Glomerular endothelial cell (primary cell): ENCODE measurements at places on chromosomes 5 and 9. TPM values are rescaled to one million over a fixed set of nuclear protein-coding genes. Genes with fewer than 3 reads are reported as not detected.

DNA sequence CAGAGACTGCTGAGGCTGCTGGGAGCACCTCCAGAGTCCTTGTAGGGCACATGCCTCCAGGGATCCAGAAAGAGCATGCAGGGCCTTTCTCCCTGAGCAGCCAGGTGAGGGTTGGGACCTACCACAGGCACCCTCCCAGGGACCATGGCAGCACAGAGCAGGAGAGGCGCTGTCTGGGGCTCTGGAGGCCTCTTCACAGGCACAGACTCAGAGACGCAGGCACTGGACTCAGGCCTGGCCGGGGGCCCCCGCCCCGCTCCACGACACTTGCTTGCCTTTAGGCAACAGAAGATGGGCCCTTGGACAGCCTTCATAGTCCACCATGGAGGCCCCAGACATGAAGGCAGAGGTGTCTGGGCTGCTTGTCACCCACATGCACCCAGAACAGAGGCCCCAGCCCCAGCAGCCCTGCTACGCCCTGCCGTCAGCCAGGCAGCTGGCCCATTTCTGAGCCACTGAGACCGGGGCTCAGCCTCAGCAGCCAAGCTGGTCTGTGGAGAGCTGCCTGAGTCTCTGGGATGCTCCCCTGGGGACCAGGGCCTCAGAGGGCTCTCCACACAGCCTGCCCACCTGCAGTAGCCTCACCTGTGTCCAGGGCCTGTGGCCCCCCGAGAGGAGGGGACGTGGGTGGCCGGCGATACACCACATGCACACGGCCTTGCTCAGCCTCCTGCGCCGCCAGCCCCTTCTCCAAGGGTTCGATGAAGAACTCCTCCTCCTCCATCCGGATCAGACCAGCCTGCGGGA is 72.8 kb downstream of the ADAMTS2 start:
- no peak for DNase-seq

TRIP13 gene
- total RNA-seq: 15.8 and 31.8 TPM in 2 replicates

DNA sequence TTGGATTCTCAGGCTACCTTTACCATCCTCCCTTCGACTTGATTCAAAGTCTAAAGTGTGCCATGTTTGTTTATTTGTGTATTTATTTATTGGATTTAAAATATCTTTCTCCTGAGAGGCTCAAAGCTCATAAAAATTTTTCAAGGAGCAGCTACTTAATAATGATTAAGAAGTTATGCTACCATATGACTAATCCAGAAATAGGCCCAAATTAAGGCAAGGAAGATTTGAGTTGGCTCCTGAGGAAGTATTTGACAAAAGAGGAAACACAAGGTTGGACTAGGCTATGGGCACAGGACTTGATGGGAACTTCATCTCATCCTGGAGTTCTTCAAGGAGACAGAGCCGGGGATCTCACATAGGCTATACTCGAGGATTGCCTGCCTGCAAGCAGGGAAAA is 22.4 kb upstream of the PPP2CA start:
- no peak for DNase-seq

DNA sequence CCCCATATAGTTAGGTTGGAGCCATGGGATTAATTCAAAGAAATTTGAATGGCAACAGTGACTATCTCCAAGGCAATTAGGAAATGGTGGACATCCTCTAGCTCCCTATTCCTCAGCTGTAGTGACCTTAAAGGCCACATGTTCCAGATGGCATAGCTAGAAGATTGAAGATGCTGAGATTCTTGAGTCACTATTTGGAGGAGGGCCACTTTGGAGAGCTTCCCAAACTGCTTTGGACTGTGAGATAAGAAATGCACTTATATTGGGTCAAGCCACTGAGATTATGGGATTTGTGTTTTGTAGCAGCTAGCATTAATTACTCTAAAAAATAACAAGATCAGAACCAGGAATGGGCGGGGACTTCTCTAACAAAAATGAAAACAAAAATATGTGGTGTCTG is 636.2 kb upstream of the CCNG1 start:
- no peak for DNase-seq

KCNN2 gene
- 7.5 and 8.0 TPM in 2 replicates for total RNA-seq

- DNase-seq: no peak
Measured at GRCh38 chr9:94933511-94933828, 207.0 kb downstream of the AOPEP start.

KLF4 gene
- total RNA-seq: 3.5 and 10.3 TPM in 2 replicates

LRRC19 gene
- total RNA-seq: not detected in 2 replicates

CORO2A gene
- total RNA-seq: 0.29 and 0.64 TPM in 2 replicates

DNA sequence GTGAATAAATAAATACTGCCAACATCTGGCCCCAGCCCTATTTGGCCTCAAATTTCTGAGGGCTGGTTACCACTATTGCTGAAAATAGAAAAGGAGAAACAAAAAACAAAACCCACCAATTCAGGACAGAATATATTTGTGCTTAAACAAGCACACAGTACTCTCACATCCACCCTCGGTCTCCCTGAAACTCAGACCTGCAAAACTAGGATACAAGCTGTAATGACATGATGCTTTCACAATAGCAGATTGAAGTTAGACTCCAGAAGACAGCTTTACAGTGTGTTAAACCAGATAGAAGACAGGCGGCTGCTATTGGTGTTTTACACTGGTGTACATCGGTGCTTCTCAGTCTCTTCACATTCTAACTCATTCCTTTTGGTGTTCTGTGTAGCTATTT is 214.9 kb upstream of the DMRT1 start:
- no peak for DNase-seq

DNA sequence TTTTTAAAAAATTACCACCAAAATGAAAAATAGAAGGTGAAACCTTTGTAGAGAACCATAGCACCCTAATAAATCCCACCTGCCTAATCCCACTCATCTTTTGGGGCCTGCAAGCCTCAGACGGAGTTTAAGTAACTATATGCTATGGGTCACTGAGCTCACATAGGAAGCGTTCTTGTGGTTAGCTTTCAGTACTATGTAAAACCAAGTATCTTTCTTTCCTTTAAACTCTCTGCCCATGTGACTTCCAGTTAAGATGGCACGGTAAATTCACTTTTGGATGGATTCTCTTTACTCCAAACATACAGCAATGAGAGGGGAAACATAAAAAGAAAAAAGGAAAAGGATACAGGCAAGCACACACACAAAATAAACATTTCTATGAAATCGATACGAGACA is 50.9 kb downstream of the FANCC start:
- no peak for DNase-seq

DNA sequence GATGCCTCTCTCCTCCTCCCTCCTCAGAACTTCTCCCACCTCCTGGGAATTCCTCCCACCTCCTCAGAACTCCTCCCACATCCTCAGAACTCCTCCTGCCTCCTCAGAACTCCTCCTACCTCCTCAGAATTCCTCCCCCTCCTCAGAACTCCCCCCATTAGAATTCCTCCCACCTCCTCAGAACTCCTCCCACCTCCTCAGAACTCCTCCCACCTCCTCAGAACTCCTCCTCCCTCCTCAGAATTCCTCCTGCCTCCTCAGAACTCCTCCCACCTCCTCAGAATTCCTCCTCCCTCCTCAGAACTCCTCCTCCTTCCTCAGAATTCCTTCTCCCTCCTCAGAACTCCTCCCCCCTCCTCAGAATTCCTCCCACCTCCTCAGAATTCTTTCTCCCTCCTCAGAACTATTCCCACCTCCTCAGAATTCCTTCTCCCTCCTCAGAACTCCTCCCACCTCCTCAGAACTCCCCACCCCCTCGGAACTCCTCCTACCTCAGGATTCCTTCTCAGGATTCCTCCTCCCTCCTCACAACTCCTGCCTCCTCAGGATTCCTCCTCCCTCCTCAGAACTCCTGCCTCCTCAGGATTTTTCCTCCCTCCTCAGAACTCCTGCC is 23.9 kb downstream of the SLC46A2 start:
- DNase-seq: no peak

DNA sequence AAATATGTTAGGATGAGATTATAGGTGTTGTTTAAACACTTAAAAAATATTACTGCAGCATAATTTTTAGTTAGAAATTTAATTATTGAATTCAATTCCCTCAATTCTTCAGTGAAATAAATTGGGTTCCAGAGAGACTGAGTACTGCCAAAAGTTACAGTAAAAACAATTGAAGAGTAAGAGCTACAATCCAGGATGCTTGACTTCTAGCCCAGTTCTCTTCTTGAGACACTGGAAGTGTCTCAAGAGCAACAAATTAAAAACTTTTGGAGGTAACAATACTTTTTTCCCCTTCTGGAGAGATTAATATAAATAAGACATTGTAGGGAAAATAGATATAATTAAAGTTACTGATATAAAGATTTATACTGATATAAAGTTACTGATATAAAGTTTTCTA is 8.3 kb downstream of the ITGA1 start:
- no peak for DNase-seq

SERF1A gene
- total RNA-seq: 1.2 and 9.4 TPM in 2 replicates

GRCh38 chr5:141992349-141992963 is 20.4 kb downstream of the GNPDA1 start:
- peak; percentile 50 for DNase-seq

INSL6 gene
- not detected in 2 replicates for total RNA-seq

DNA sequence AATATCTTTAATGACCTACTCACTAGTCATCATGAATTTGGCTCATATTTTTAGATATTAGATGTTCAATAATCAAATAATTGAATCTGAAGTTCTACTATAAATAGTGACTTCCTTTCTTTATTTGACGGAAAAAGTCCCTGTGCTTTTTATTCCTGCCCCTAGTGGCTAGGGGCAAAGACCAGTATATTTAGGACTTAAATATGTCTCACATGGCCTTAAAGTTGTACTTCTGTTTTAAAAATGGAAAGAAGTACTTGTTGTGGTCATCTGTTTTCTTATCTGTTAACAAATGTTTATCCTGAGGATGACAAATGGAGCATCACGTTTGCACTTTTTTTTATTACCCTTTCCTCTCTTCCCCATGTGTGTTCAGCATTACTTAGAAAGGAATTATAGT is 89.2 kb upstream of the GRHPR start:
- DNase-seq: no peak

- DNase-seq: no peak
Measured at GRCh38 chr5:54360925-54361662, 50.7 kb upstream of the ARL15 start.

GRCh38 chr5:133612249-133612860 is at the start of gene FSTL4:
FSTL4 (minus strand) TSS chr5:133612541.
- no peak for DNase-seq

MGAT1 gene
- total RNA-seq: 134 and 183 TPM in 2 replicates

DNA sequence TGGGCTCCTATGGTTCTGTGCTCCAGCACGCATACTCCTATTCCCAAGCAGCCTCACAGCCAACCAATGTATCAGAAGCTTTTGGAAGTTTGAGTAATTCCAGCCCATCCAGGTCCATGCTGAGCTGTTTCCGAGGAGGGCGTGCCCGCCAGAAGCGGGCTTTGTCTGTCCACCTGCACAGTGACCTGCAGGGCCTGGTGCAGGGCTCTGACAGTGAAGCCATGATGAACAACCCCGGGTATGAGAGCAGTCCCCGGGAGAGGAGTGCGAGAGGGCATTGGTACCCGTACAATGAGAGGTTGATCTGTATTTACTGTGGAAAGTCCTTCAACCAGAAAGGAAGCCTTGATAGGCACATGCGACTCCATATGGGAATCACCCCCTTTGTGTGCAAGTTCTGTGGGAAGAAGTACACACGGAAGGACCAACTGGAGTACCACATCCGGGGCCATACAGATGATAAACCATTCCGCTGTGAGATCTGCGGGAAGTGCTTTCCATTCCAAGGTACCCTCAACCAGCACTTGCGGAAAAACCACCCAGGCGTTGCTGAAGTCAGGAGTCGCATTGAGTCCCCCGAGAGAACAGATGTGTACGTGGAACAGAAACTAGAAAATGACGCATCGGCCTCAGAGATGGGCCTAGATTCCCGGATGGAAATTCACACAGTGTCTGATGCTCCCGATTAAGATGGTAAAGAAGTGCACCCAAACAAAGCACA is 19.9 kb downstream of the ZBTB34 start:
- no peak for DNase-seq

GRCh38 chr5:140249536-140249935 is 53.4 kb downstream of the PFDN1 start:
- no peak for DNase-seq

DNA sequence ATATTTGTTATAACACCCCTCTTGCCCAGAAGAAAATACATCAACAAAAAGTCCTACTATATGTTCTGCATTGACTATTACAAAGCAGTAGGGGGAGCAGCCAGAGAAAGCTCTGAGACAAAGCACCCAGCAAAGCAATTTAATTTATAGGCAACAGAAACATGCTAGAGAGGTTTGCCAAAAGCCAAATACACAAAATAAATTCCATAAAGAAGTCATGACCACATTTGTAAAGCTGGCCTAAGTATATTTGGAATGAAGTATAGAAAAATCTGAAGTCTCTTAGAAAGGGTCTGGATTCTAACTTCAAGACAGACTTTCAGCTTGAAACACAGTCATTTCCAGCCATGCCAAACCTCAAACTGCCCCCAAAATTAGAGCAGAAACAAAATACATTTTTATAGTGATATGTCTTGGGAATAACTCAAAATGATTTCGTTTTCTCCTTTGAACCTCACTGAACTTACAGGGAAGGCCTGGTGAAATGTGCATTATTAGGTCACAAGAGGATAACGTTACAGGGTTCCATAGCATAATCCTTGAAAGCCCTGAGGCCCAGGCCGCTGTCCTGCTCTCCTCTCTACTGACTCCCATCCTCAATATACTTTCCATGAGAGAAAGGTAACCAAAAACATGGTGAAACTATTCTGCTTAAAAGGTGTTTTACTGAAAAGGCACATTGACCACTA is 451.8 kb downstream of the RAB3C start:
- DNase-seq: no peak

KCNIP1 gene
- total RNA-seq: 0.76 and 1.7 TPM in 2 replicates

SLC25A2 gene
- total RNA-seq: 0.76 TPM in 1 of 2 replicates, not detected in the other

- no peak for DNase-seq
Measured at GRCh38 chr5:150781706-150782614, 3.4 kb downstream of the SMIM3 start.

GRCh38 chr9:121781701-121782464 is 130.4 kb downstream of the DAB2IP start:
- DNase-seq: no peak

GRCh38 chr9:100281676-100282387 is 70.9 kb downstream of the TEX10 start:
- DNase-seq: no peak

GRCh38 chr9:88742483-88742882 is 207.5 kb downstream of the NXNL2 start:
- DNase-seq: no peak

- no peak for DNase-seq
Measured at GRCh38 chr5:100787648-100788047, 115.4 kb downstream of the ST8SIA4 start.

PRLR gene
- total RNA-seq: not detected in 2 replicates

ASPN gene
- not detected in 2 replicates for total RNA-seq

WNT8A gene
- not detected in 2 replicates for total RNA-seq

DNA sequence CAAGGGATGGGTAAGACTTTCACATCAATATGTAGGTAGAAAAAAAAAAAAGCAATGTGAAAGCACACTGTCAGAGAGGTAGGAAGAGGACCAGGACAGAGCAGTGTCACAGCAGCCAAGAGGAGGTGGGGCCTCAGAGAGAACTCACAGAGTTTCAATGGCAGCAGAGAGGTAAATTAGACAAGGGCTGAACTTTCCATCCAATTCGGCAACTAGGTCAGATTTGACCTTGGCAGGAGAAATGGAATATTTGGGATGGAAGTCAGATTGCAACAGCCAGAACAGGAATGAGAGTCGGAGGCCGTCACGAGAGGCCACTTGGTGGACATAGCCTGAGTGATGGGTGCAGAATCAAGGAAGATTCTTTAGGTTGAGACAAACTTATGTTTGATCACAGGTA is 57.7 kb downstream of the ENC1 start:
- no peak for DNase-seq

- DNase-seq: no peak
Measured at GRCh38 chr5:52807037-52807436, 19.3 kb downstream of the ITGA1 start.
